ENCODE measurements at places on chromosomes 4 and X.

- peak; percentile 22 for DNase-seq
- no peaks in the 10 kb centered on the region for H3K27me3 ChIP-seq
- H3K4me3 ChIP-seq, result no peak overlapping the region
- no peak overlapping the region for H3K27ac ChIP-seq
These were observed 53.0 kb upstream of the NKX1-1 start for GRCh38 chr4:1459081-1459721.

GRCh38 chr4:153232768-153233167, 28.5 kb downstream of the TRIM2 start:
- peaks cover 16% of the 10 kb centered on the region for H3K4me1 ChIP-seq
- no peaks in the 10 kb centered on the region for H3K27me3 ChIP-seq
- peak overlapping the region; percentile 13 for H3K27ac ChIP-seq
- no peaks in the 10 kb centered on the region for H3K36me3 ChIP-seq
- no peak for DNase-seq
- H3K4me3 ChIP-seq, result no peak overlapping the region

- no peaks in the 10 kb centered on the region for H3K27me3 ChIP-seq
- H3K4me3 ChIP-seq, result no peak overlapping the region
- H3K27ac ChIP-seq, result no peak overlapping the region
- no peaks in the 10 kb centered on the region for H3K4me1 ChIP-seq
These were observed 235.6 kb upstream of the HHIP start for GRCh38 chr4:144410230-144410783.

DNA sequence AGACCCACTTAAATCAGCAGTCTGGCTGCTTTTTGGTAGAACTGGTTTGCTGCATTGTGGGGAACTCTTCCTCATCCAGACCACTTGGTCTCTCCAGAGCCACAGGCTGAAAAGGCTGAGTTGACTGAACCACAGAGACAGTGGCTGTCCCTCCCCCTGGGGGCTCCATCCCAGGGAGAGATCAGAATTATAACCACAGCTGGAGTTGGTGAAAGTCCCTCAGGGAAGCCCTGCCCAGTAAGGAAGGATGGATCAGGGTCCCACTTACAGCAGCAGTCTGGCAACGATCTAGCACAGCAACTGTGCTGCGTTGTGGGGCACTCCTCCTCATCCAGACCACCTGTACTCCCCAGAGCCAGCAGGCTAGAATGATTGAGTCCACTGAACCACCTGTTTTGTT, 212.7 kb downstream of the SOX3 start:
- H3K27me3 ChIP-seq, result no peaks in the 10 kb centered on the region
- H3K27ac ChIP-seq, result no peak overlapping the region
- H3K4me3 ChIP-seq, result no peak overlapping the region

DNA sequence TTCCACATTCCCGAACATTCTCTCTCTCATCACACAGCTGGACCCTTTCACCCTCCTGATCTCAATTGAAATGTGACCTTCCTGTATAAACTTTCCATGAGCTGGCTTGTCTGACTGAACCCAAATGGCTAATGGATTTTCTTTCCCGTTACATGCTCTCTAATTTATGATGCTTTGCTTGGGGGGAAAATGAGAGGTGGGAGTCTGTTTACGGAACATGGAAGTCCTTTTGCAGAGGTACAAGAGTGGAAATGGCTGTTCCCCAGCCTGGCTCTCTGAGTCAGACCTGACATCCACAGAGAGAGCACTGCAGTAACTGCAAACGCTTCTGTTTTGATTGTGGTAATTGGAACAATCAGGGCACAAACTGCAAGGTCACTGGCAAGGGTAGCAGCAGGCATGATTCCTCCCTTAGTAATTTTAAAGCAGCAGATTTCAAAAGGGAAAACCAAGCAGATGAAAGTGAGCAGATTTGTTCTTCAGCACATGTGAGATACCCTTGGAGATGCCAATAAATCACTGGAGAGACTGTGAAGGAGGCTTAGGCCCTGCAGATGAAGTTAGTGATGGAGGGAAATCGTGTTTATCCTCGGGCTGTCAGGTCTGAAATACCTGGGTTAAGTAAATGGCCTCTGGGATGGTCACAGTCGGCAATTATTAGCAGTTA, 83.9 kb downstream of the SNCA start:
- H3K27me3 ChIP-seq, result no peaks in the 10 kb centered on the region
- no peaks in the 10 kb centered on the region for H3K4me1 ChIP-seq
- no peak for DNase-seq
- no peak overlapping the region for H3K4me3 ChIP-seq
- no peaks in the 10 kb centered on the region for H3K36me3 ChIP-seq
- peak overlapping the region; percentile 53 for H3K27ac ChIP-seq

GRCh38 chrX:127570276-127570675, 481.9 kb downstream of the ACTRT1 start:
- no peaks in the 10 kb centered on the region for H3K27me3 ChIP-seq
- no peak overlapping the region for H3K4me3 ChIP-seq
- H3K27ac ChIP-seq, result no peak overlapping the region
- DNase-seq, result no peak
- no peaks in the 10 kb centered on the region for H3K36me3 ChIP-seq

DNA sequence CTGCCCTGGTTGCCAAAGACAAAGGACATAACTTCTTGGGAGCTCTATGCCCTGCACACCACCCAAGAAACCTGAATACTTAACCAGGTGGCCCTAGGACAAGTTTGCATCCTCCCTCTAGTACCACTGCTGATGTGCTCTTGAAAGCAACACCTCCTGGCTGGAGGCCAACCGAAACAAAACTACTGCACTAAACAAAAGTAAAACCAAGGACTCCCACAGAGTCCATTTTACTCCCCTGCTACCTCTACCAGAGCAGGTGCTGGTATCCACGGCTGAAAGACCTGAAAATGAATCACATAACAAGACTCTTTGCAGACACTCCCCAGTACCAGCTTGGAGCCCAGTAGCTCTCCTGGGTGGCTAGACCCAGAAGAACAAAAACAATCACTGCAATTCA, 941.8 kb downstream of the RAPGEF2 start:
- H3K4me1 ChIP-seq, result no peaks in the 10 kb centered on the region
- H3K27ac ChIP-seq, result no peak overlapping the region
- H3K27me3 ChIP-seq, result no peaks in the 10 kb centered on the region
- no peak overlapping the region for H3K4me3 ChIP-seq
- DNase-seq, result no peak
- no peaks in the 10 kb centered on the region for H3K36me3 ChIP-seq

GRCh38 chrX:42047886-42048285, 124.5 kb upstream of the CASK start:
- H3K27me3 ChIP-seq, result peaks cover 6% of the 10 kb centered on the region
- no peaks in the 10 kb centered on the region for H3K36me3 ChIP-seq
- H3K27ac ChIP-seq, result no peak overlapping the region
- no peaks in the 10 kb centered on the region for H3K4me1 ChIP-seq
- H3K4me3 ChIP-seq, result no peak overlapping the region

DNA sequence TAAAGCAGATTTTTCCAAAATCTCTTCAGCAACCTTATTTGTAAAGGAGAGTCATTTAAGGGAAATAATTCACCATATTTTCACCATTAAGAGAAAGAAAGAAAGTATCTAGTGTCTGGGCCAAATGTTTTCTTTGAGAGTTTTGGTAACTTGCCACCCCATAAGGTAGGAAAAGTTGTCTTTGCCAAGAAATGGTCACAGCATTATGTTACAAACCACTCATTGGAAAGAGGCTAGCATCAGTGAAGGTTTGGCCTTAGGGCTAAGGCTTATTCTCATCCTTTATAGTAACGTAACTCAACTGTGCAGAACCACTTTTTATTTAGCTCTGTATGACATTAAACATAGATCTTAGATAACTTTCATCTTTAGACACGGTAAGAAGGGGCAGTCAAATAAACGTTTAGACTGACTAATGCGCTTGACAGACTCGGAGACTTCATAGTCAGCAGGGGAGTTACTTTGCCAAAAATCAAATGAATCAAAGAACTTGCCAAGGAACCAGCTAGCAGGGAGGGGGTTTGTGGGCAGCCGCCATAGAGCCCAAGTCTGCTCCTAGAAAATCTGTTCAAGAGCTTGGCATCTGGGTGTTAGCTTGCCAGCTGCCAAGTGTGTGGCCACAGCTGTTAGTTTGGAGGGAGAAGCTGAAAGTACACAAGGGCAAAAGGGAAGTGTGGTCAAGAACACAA, 182.8 kb upstream of the GRID2 start:
- no peaks in the 10 kb centered on the region for H3K27me3 ChIP-seq
- no peaks in the 10 kb centered on the region for H3K4me1 ChIP-seq

DNA sequence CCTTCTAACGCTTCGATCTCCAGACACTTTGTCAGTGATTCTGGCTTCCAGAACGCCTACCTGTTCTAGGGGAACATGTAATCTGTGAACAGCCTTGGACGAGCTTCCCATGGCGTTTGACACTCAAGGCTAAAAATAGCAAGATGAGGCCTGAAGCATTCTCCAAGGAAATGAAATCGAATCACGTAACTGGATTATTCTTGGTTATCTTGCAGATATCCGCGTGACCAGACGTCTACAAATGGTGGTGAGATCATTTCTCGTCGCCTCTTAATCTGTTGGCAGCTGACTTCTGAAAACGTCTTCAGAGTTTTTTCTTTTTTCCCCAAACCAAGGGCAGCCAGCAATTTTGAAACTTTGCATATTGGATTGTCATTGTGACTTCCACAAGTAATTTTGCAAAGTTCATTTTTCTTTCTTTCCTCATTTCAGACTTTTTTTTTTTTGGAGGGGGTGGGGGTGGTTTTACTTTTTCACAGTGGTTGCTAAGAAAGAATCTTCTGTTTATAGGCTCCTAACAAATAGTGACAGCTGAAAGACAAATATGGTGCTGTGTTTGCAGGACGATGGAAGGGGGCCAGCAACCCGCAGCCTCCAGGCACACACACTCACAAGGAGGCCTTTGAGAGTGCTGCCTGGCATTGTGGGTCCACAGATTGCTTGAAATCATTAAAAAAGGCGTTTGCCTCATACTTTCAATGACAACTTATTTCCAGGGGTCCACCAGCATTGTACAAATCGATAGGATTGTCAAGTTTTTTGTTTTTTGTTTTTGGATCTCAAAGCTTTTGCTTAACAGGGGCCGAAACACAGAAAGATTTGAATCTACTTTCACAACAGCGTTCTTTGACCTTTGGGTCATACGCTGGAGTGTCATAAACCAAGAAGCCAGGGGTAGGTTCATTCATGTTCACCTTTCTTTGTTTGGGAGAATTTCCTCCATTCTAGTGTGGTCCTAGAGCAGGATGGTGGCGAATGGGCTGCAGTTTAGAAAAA, 32.4 kb upstream of the PDLIM3 start:
- no peaks in the 10 kb centered on the region for H3K36me3 ChIP-seq
- H3K4me3 ChIP-seq, result no peak overlapping the region
- H3K27me3 ChIP-seq, result no peaks in the 10 kb centered on the region
- no peaks in the 10 kb centered on the region for H3K4me1 ChIP-seq
- peak overlapping the region; percentile 90 for H3K27ac ChIP-seq
- peak; percentile 88 for DNase-seq

DNA sequence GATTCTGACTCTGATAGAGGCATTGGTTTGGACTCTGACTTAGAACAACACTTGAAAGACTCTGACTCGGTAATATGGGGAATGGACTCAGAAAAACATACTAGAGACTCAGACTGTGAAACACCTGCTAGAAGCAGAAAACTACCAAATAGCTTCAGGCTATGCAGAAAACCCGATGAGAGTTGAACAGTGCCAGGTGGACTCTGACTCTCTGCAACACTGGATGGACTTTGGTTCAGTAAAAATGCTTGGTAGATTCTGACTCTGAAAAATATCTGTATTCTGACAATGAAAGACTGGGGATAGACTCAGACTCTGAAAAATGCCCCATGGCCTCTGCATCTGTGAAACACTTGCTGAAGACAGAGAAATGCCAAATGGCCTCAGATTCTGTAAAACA, 215.1 kb upstream of the HDX start:
- H3K4me3 ChIP-seq, result no peak overlapping the region
- no peaks in the 10 kb centered on the region for H3K27me3 ChIP-seq
- no peak for DNase-seq
- no peaks in the 10 kb centered on the region for H3K36me3 ChIP-seq
- no peak overlapping the region for H3K27ac ChIP-seq

- H3K27ac ChIP-seq, result no peak overlapping the region
- no peaks in the 10 kb centered on the region for H3K4me1 ChIP-seq
- no peak for DNase-seq
- no peaks in the 10 kb centered on the region for H3K27me3 ChIP-seq
- no peak overlapping the region for H3K4me3 ChIP-seq
- no peaks in the 10 kb centered on the region for H3K36me3 ChIP-seq
These were observed 88.1 kb downstream of the CCSER1 start for GRCh38 chr4:90215286-90215685.

DNA sequence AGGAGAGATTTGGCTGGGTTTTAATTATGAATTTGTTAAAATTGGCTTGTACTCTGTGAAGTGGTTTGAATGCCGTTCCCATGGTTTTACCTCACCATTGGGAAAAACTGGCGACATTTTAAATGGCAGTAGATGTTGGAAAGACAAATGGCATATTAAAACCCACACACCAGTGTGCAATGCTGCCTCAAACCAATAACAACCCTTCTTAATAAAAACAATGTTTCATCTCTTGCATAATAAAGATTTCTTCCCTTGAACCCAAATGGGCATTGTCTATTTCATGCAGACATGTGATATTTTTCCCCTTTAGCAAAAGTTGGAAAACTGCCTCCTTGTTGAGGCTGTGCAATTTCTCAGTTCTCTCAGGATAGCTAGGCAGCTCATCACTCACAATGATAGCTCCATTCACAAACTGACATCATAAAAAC, 33.7 kb downstream of the GABRB1 start:
- H3K36me3 ChIP-seq, result no peaks in the 10 kb centered on the region
- H3K4me3 ChIP-seq, result no peak overlapping the region
- DNase-seq, result no peak
- H3K27me3 ChIP-seq, result no peaks in the 10 kb centered on the region
- no peak overlapping the region for H3K27ac ChIP-seq
- H3K4me1 ChIP-seq, result no peaks in the 10 kb centered on the region

- H3K36me3 ChIP-seq, result no peaks in the 10 kb centered on the region
- no peaks in the 10 kb centered on the region for H3K4me1 ChIP-seq
- no peaks in the 10 kb centered on the region for H3K27me3 ChIP-seq
- H3K27ac ChIP-seq, result no peak overlapping the region
- no peak for DNase-seq
These were observed 301.4 kb downstream of the GRIA2 start for GRCh38 chr4:157521906-157522305.

- H3K4me1 ChIP-seq, result no peaks in the 10 kb centered on the region
- H3K27ac ChIP-seq, result no peak overlapping the region
- no peak for DNase-seq
- no peaks in the 10 kb centered on the region for H3K36me3 ChIP-seq
- H3K4me3 ChIP-seq, result no peak overlapping the region
- H3K27me3 ChIP-seq, result no peaks in the 10 kb centered on the region
These were observed 228.8 kb upstream of the PGRMC2 start for GRCh38 chr4:128516301-128516969.

DNA sequence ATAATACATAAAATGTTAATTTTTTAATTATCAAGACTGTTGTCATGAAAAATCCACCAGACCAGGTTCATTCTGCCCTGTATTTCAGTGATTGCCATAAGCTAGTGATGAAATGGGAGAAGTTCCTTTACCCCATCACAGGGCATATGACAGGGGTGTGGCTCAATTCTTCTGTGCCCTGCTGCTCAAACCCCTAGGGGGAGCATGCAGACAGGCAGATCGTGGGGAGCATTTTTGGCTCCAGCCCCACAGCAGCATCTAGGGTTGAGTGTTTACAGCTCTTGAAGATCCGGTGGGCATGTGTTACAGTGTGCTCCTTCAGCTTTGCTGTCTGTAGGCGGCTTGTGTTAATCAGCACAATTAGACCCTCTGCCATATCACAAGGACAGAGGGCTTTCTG, 700.7 kb downstream of the PCDH18 start:
- H3K36me3 ChIP-seq, result no peaks in the 10 kb centered on the region
- no peak overlapping the region for H3K27ac ChIP-seq
- H3K4me1 ChIP-seq, result no peaks in the 10 kb centered on the region

- no peaks in the 10 kb centered on the region for H3K36me3 ChIP-seq
- no peaks in the 10 kb centered on the region for H3K4me1 ChIP-seq
- H3K27me3 ChIP-seq, result no peaks in the 10 kb centered on the region
- H3K4me3 ChIP-seq, result no peak overlapping the region
These were observed 96.0 kb downstream of the ADGRL3 start for GRCh38 chr4:61296144-61296543.
